Ammon's horn (tissue), 1 donor: ENCODE measurements at places on chromosomes 2 and 18.

- DNase-seq = no peak
Observed at GRCh38 chr2:239222312-239222660, 178.5 kb downstream of the HDAC4 start.

GRCh38 chr2:156470975-156471583 is 34.9 kb downstream of the GPD2 start:
- no peak for DNase-seq

- DNase-seq = no peak
Observed at GRCh38 chr2:183532514-183532913, 408.3 kb downstream of the NUP35 start.

GRCh38 chr2:57160976-57161375 is 885.6 kb upstream of the VRK2 start:
- DNase-seq = no peak

- peak; percentile 19 for DNase-seq
Observed at GRCh38 chr2:183898641-183899040, 699.7 kb upstream of the ZNF804A start.

GRCh38 chr18:55579501-55580270 is 8.3 kb downstream of the TCF4 start:
- DNase-seq = no peak

GRCh38 chr18:77754475-77755044 is 504.9 kb downstream of the GALR1 start:
- no peak for DNase-seq

- DNase-seq = no peak
Observed at GRCh38 chr2:217821536-217822147, 181.2 kb downstream of the TNS1 start.

GRCh38 chr2:71880846-71881610 is 266.6 kb downstream of the CYP26B1 start:
- DNase-seq = no peak

DNA sequence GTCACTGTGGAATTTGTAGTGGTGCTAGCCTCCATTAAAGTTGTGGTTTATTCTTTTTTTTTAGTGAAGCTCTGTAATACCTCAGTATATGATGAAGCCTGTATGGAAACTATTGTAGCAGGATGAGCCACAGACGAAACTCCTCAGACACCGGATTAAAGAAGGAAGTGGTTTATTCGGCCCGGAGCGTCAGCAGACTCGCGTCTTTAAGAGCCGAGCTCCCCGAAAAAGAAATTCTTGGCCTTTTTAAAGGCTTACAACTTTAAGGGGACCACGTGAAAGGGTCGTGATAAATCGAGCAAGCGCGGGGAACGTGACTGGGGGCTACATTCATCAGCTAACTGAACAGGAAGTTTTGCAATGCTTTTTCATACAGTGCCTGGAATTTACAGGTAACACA is 8.1 kb upstream of the CCL20 start:
- peak; percentile 27 for DNase-seq

- no peak for DNase-seq
Observed at GRCh38 chr2:138596403-138596802, 94.8 kb downstream of the SPOPL start.

DNA sequence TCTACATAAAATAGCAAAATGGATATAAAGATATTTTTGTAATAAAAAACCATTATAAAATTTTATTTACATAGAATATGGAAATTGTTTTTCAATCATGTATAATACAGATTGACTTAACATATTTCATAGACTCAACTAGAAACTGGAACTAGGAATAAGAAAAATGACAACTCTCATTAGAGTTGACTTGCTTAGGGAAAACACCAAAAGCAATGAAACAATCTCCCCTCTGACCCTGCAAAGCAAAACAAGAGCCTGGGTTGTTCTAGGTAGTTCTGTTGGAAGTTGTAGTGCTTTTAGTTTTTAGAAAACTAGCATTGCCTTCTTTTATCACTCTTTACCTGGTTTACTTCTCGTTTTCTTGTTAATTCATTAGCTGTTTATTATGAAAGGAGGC is 32.2 kb upstream of the MTIF2 start:
- no peak for DNase-seq

GRCh38 chr2:72625366-72625765 is 200.5 kb downstream of the EXOC6B start:
- DNase-seq = no peak

- no peak for DNase-seq
Observed at GRCh38 chr2:235170016-235170415, 218.2 kb downstream of the SH3BP4 start.

DNA sequence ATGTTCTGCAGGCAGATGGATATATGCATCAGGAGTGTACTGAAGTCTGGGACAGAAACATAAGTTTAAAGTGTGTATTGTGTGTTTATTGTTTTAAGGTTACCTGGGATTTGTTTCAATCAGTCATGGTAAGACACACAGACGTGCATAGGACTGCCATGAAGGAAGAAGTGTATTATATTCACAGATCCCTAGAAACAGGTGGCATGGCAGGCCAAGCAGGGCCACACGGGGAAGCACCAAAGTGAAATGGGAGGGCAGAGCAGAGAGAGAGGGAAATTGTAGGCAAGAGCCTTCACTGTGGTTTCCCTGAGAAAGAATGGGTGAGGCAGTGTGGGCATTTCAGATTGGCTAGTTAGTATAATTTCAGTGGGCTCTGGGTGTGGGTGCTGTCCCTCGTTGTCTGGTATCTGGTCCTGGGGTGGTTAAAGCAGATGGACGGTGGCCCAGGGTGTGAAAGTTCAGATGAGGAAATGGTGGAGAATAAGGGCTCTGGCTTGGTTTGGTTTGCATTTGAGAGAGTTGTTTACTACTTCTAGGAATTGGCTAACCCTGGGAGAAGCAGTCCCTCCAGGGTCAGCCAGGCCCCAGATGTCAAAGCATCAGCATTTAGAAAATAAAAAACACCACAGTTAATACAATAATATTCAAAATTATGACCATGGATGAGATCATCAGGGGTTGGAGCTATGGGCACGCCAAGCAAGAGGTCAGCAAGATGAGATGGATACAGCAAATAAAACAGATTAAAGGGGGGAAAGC is 160.0 kb downstream of the LRRC30 start:
- no peak for DNase-seq

- no peak for DNase-seq
Observed at GRCh38 chr2:234476766-234477165, 20.1 kb downstream of the ARL4C start.

- DNase-seq = no peak
Observed at GRCh38 chr2:120870467-120870788, 134.8 kb downstream of the GLI2 start.

DNA sequence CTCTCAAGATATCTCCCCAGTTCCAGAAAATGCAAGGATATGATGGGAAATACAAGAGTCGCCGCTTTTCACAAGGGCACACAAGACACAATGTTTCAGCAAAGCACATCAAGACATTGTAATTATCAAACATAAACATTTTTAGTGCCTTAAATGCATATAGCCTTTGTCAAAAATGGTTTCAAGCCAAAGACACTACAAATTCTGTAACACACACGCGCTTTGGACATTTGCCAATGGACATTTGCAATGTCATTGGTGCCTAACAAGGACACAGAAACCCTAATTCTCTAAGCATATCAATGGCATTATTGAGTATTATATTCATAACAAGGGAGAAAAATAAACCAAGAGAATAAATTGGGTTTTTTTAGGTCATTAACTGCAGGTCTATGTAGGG is 16.1 kb downstream of the ADD2 start:
- no peak for DNase-seq

DNA sequence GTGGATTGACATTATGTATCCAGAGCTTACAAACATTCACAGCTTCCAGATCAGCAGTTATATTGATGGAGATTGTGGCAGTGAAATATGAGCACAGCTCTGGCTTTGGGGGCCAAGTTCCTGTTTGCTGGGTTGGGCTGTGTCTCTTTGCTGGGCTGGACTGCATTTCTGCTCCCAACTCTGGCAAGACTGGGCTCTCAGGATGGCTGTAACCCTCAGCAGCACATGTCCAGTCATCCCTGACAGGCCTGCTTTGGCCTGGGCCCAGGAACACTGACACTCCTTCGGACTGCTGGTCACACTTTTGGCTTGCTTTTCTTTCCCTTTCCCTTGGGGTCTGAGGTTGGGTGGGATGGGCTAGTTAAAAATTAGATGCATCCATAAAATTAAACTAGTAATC is 17.9 kb upstream of the VPS4B start:
- no peak for DNase-seq

DNA sequence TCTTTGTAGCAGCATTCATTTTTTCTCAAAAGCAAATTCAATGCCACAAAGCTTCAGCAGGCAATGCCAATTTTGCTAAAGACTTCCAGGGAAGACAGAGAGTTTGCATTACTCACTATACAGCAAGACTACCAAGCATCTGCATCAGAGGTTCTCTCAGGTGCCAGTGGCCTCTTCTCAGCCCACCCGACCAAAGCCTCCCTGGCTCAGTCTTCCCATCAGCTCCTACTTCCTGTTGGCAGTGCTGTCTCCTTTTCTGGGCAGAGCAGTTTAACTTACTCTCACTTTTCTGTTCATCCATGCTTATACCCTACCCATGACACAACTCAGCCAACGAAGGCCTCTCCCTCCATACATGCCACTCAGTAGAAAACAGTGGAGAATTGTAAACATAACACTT is 157.1 kb downstream of the TRABD2A start:
- no peak for DNase-seq

DNA sequence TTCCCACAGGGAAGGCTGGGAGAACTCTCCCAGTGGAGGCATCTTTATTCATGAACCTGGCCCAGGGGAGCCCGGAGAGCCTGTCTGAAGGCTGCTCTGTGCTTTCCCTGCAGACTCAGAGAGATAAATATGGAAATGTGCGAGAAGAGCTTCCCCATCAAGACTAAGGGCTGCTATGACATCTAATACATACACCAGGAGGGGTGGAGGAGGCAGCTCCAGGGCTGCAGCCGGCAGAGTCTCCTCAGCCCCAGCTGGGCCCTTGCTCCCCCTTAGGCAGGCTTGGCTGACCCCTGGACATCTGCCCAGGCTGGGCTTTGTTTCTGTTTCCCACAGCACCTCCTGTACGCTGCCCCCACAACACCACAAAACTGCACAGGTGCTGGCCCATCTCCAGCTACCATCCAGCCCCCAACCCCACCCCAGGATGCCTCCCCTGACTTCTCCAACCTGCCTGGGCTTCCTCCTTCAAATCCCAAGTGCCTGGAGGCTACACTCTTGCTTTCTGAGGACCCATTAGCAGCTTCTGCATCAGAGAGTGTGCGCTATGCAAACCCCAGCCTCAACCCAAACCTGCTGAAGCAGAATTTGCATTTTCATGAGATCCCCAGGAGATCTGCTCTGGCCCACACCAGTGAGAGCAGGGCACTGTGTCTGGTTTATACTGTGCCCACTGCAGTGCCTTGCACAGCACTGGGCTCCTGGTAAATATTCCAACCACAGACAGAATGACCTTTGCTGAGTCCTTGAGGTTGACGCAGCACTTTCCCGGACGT is 96.8 kb downstream of the VSNL1 start:
- DNase-seq = no peak

GRCh38 chr2:112141626-112142007 is 3.4 kb downstream of the FBLN7 start:
- DNase-seq = no peak

DNA sequence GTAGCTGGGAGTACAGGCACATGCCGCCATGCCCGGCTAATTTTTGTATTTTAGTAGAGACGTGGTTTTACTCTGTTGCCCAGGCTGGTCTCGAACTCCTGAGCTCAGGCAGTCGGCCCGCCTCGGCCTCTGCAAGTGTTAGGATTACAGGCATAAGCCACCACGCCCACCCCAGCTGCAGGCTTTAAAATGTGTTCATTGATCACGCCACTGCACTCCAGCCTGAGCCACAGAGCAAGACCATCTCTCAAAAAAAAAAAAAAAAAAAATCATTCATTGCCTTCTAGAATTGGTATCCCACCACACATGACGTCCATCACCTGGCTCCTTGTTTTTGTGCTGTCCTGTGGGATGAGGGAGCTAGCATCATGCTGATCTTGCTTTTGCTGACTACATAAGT is 127.4 kb downstream of the VIT start:
- DNase-seq = no peak

GRCh38 chr2:64036034-64036705 is 16.9 kb upstream of the VPS54 start:
- DNase-seq = no peak
